Dermis blood vessel endothelial cell (primary cell): ENCODE measurements at places on chromosomes 12 and 14. TPM values are rescaled to one million over a fixed set of nuclear protein-coding genes. Genes with fewer than 3 reads are reported as not detected.

The RD3L gene
- total RNA-seq, result not detected in 2 replicates

The CDCA3 gene
- 5.6 and 24.0 TPM in 2 replicates for total RNA-seq

- DNase-seq, result no peak
Measured at GRCh38 chr14:98949051-98949450, 322.9 kb downstream of the BCL11B start.

DNA sequence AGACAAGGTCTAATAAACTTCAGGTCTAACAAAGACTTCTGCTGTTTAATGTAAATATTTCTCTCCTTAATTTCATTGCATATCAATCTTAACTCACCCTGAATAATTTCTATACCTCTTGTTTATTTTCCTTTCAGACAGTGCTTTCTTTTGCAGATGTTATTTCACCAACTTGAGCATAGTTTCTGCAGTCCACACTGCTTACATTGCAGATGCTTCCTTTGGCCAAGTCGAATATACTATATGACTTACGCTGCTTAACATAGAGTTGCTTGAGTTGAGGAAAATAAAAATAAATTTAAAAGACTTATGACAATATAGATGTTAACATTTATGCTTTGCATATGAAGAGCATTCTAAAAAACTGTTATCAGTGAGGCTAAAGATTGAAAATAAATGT is 217.7 kb downstream of the PTPRO start:
- no peak for DNase-seq

- no peak for DNase-seq
Measured at GRCh38 chr14:94317259-94317658, 5.9 kb downstream of the SERPINA6 start.

DNA sequence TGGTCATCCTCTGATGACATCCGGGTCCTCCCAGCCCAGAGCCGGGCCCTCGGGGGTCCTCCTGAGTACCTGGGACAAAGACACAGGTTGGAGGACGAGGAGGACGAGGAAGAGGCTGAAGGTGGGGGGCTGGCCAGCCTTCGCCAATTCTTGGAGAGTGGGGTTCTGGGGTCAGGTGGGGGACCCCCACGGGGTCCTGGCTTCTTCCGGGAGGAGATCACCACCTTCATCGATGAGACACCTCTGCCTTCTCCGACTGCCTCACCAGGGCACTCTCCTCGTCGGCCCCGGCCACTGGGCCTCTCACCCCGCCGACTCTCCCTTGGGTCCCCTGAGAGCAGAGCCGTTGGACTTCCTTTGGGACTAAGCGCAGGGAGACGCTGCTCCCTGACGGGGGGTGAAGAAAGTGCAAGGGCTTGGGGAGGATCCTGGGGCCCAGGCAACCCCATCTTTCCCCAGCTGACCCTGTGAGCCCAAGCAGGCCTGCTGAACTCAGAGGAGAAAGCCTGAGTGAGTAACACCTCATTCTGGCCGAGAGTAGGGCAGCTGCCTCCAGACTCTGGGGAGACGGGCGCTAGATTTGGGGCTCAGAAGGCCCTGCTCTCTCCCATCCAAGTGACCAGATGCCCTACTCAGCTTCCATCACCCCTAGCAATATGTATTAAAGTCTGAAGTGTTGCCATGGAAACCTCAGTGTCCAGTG is 1.3 kb upstream of the P3H3 start:
- DNase-seq, result no peak

DNA sequence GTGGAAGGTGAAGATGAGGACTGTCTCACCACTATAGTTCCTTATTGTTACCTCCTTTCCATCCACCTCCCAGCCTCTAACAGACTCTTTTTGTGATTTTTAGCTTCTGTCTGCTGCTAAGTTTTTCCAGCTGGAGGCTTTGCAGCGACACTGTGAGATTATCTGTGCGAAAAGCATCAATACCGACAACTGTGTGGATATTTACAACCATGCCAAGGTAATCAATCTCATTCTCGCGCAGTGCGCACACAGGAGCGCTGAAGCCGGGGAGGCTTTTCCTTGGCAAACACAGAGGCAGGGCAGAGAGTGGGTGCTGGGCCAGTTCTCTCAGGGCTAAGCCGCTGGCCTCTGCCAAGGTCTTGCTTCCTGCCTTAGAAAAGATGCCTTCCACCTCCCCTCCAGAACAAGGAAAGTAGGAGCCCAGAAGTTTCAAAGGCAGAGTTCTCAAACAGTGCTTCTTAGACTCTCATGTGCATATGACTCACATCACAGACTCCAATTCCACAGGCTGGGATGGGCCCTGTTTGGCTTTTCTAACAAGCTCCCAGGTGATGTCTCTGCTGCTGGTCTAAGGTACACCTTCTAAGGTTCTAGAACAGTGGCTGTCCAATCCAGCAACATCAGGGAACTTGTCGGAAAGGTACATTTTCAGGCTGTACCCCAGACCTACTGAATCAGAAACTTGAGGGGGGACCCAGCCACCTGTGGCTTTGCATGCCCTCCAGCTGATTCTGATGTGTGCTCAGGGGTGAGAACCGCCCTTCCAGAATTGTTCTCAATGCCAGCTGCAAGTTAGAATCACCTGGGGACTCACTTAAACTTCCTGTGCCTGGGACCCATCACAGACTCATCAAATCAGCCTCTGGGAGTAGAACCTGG is 33.8 kb upstream of the PWP1 start:
- peak; percentile 27 for DNase-seq
